ENCODE measurements at places on chromosomes 11 and 22.
A peak's percentile ranks its signal among the peaks of the same experiment; 100 is the strongest.

DNA sequence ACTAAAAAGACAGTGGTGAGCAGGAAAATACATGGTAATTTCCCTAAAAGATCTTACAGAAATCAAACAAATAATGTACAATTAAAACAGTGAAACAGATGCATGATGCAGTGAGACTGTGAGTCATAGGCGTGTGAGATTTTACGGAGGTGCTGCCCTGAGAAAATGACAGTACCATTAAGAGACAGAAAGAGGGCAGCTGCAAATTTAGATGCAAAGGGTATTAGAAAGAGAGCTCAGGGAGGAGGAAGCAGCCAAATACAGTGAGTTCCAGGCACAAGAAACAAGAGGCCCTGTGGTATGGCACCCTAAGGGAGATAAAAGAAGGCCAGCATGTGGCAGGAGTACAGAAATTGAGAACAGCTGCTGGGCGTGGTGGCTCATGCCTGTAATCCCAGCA is 88.5 kb upstream of the FIBIN start:
- DNase-seq = no peak

DNA sequence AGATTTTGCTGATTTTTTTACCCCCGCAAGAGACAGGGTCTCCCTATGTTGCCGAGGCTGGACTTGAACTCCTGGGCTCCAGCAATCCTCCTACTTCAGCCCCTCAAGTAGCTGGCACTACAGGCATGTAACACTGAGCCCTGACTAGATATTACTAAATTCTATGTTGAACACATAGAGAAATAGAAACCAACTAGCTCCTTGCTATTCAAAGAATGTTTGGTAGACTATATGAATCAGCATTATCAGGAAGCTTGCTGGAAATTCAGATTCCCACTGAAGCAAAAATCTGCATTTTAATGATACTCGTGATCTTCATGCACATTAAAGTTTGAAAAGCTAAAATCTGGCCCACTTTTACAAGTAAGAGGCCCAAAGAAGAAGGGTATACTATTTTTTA is 11.9 kb downstream of the TMEM41B start:
- DNase-seq = no peak

DNA sequence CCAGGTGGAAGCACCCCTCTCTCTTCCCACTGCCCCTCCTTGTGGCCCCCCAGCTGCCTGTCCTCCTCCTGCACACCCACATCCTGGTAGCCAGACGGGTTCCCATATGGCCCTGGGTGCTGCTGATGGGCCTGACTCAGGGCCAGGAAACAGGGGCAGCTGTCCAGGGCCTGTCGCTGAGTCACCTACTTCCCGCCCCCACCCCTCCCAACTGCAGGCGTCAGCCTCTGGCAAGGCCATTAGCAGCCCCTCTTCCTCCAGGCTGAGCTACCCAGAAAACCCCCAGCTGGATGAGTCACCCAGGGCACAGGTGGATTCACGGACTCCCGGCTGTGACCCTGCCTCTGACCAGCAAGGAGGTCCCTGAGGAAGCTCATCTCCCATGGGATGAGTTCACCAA is 6.9 kb upstream of the GAL start:
- DNase-seq = peak; percentile 38

DNA sequence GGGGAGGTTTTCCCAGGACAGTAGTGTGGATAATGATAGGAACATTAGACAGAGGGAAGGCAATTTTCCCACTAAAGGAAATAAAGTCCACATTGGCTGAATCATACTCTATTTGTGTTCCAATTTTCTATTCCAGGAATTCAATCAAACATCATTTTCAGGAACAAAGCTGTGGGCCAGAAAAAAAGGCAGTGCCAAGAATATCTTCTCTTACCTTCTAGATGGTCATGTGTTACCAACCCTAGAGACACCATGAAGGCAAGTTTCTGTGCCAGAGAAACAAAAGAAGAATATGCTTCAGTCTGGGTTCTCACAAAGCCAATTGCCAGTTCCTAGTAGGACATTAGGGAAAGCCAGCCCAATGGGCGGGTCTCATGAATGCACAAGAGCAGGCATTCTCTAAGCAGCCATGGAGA is 27.5 kb downstream of the LARGE2 start:
- no peak for DNase-seq

DNA sequence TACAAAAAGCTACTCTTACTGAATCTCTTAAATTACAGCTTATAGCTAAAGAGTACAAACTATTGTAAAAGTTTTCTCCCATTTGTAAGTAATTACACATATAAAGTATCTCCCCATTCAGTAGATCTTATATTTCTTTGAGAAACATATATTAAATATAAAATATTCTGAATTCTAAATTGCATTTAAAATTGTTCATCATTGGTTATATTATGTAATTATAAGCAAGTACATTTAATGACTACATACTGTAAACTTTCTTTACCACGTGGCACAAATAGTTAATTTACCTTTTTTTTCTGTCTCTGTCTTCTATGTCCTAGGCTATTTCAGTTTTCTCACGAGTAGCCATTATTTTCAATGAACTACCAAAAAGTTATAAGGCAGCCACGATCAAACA is 101.2 kb upstream of the SERPIND1 start:
- DNase-seq = no peak

DNA sequence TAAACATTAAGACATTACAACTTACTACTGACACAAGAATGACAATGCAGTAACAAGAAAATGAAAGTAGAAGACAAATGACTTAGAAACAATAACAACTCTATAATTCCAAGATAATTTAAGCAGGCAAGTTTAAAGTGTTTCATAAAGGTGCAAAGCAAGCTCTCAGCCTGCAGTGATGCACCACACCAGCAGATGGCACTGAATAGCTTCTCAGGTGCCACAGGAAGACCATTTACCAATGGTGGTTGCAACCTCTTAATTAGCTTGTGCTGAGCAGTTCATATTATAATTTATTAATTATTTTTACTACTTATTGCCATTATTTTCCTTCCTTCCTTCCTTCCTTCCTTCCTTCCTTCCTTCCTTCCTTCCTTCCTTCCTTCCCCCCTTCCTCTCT is 60.6 kb downstream of the NXPE2 start:
- DNase-seq = no peak

DNA sequence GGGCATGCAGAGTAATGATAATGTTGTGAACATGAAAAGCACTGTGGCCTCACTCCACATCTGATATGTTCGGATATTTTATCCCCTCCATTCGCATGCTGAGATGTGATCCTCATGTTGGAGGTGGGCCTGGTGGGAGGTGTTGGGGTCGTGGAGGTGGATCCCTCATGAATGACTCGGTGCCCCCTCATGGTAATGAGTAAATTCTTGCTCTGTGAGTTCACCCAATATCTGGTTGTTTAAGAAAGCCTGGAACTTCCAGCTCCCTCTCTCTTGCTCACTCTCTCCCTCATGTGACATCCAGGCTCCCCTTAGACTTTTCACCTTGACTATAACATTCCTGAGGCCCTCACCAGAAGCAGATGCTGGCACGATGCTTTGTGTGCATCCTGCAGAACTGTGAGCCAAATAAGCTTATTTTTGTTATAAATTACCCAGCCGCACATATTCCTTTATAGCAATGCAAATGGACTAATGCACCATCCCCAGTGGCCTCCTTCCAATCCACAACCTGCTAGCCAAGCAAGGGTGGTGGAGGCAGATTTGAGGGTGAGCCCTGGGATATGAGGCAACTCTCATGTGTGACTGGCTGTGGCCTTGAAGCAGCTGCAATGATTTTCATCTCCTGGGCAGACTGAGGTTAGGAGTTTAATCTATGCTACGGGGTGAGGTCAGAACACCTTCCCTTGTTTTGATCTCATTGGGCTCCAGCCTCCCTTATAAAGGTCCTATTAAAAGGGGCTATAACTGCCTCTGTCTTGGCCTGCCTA is 276.5 kb downstream of the ETS1 start:
- no peak for DNase-seq

DNA sequence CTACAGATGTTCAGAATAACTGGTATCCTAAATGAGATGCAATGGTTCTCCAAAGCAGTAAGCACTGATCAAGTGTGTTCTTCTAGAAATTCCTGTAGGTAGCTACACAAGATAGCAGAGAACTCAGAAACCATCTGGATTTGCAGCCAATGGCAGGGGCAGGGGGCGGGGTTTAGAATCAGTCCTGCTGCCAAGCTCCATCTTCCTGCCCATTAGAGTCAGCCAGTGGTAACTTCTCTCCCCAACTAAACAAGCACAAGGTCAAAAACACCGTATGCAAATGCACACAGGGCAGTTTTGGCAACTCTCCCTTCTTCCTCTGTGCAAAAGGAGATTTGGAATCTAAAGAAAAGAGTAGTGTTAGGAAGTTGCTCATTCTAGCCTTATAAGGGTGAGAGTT is 237.5 kb upstream of the CCDC90B start:
- DNase-seq = no peak

DNA sequence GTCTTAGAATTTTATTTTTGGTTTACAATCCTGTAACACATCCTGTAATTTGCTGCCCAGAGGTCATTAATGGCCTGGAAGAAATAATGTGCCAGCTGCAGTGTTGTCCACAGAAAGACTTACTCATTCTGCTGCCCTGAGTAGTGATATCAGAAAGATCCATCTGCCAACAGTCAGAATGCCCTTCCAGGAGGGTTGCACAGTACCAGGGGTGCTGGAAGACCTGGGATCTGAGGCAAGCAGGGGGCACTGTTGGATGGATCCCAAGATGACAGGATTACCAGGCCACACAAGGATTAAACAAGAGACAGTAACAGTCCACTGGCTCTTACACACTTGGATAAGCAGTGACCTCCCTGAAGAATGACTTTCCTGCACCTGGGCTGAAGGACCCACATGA is 93.8 kb upstream of the TOP3B start:
- no peak for DNase-seq

- no peak for DNase-seq
Measured at GRCh38 chr22:32395107-32395506, 16.9 kb downstream of the RTCB start.
